Mammary epithelial cell (primary cell): ENCODE measurements at places on chromosomes 7 and 10. TPM values are rescaled to one million over a fixed set of nuclear protein-coding genes. Genes with fewer than 3 reads are reported as not detected.

The AKR1D1 gene
- not detected for total RNA-seq

The TUBAL3 gene
- 0.17 TPM for total RNA-seq

The CALD1 gene
- total RNA-seq, result 237 and 251 TPM in 2 replicates

The CNNM1 gene
- 2.0 TPM for total RNA-seq
